Activated CD8-positive, alpha-beta memory T cell treated with anti-CD3 and anti-CD28 coated beads for 24 hours (primary cell): ENCODE measurements at places on chromosomes 16 and 17.
A peak's percentile ranks its signal among the peaks of the same experiment; 100 is the strongest.

DNA sequence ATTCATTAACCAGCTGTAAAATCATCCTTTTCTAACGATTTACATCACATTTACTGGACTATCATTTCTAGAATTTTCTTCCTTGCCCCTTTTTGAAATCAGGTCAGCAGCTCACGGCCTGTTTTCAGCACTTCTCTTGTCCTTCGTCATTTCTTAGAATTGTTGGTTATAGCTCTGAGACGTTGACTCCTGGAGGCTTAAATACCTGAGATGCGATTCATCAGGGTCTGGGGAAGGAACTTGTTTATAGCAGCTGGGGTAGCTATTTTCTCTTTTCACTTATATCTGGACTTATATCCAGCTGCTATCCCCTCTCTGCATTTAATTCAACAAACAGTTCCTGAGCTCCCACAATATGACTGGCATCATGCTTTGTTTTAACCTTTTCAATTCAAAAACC lies 338.7 kb upstream of the TNRC6C start:
- no peak for DNase-seq

GRCh38 chr17:17971431-17972125 lies 622 bp downstream of the TOM1L2 start:
- no peak for DNase-seq

DNA sequence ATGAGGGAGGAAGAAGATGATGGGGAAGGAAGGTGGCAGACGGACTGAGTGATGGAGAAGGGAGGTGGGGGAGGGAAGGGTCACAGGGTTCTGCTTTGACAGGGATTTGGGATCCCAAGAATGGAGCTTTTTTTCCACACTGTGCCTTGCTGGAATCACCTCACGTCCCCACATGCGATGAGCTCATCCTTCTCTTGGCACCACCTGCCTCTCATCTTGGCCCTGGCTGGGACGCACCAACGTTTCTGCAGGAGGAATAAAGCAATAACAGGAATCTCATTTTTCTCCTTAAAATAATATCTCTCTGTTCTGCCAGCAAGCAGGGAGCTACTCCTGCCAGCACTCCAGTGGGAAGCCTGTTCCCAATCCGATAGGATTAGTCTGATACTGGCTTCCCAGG lies 47.8 kb downstream of the MEOX1 start:
- DNase-seq = no peak

GRCh38 chr17:41959336-41960095 lies 7.1 kb upstream of the CNP start:
- DNase-seq = no peak

DNA sequence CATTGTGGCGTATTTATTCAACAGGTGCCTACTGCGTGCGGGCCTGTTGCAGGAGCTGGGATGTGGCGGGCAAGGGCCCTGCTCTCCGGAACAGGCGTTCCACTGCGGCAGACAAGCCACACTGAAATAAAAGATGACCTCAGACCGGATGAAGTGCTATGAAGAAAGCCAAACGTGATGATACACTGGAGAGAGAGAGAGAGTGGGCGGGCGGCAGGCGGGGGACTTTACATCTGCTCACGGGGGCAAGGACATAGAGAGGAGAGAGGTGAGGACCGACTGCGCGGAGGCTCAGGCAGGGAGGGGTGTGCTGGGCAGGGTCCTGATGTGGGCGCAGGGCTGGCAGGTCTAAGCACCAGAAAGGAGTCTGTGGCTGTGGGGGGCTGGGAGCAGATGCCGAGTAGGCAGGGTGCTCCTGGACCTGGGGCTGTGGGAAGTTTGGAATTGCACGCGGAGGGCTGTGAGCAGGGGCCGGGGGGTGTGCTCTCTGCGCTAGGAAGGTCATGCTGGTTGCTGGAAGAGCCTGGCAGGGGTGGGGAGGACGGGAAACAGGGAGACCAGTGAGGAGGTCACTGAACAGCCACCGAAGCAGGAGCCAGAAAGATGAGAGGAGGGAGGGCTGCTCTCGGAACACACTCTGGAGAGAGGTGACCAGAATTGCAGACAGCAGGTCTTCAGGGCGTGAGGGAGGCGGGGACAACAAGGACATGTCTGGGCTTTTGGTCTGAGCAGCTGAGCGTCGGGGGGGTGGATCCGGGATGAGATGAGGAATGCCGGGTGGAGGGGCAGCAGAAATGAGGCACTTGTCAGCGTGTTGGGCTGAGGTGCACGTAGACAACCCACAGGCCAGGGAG lies 9.9 kb downstream of the MXRA7 start:
- DNase-seq = no peak

- no peak for DNase-seq
These were observed 3.9 kb upstream of the SPATA20 start for GRCh38 chr17:50542795-50543774.

- no peak for DNase-seq
These were observed 10.8 kb downstream of the LRRC59 start for GRCh38 chr17:50386510-50386909.

DNA sequence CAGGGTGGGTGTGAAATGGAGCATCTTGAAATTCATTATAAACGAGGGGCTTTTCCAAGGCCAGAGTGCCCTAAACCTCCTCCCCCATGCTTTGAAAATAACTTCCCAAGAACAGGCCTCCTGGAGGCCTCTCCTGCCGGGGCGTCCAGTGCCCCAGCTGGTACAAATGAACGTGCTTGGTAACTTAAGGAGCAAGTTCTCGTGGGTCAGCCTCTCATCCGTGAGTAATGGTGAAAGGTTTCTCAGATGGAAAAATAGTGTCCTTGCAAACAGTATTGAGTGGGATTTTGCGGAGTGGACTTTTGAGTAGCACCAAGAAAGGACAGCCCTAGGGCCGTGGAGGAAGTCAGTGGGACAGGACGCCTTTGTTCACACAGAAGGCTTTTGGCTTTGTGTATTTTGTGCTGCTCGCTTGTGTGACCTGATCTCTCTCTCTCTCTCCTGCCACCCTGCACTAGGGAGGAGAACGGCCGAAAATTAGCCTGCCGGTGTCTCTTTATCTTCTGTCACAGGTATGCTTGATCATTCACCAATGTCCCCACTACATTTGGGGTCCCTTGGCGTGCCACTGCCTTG lies 34.6 kb downstream of the CLEC16A start:
- no peak for DNase-seq

DNA sequence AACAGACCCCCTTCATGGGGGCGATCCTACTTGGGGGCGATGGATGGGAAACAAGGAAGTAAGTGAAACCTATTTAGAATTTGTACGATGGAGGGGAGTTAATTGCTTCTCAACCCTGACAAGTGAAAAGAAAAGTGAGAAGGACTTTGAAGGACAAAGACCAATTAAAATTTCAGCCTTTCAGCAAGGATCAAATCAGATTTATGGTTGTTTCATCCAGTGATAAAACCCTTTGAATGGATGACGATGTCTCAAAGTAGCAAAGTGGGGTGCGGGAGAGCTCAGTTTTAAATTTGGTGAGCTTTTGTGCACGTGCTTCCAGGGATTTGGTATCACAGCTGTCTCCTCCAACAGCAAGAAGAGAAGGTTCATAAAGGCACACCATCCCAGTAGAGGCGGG lies 51.7 kb downstream of the CMIP start:
- DNase-seq = no peak

DNA sequence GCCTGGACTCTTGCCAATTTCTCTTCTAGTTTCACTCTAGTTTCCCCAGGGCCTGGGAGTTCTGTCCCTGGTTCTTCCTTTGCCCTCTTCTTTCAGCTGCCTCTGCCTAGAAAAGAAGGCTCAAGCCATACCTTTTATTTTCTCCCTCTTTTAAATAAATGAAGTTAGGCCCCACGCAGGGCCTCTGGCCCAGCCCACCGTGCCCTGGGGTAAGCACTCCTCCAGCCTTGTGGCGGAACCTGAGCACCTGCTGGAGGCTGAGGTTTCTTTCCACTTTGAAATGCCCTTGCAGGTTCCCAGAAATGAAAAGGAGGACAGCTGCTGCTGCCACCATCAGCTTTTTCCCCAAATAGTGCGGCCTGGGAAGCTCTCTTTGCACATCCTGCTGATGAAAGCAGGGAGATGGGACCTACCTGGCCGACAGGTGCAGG lies 139.4 kb downstream of the CCDC182 start:
- no peak for DNase-seq

DNA sequence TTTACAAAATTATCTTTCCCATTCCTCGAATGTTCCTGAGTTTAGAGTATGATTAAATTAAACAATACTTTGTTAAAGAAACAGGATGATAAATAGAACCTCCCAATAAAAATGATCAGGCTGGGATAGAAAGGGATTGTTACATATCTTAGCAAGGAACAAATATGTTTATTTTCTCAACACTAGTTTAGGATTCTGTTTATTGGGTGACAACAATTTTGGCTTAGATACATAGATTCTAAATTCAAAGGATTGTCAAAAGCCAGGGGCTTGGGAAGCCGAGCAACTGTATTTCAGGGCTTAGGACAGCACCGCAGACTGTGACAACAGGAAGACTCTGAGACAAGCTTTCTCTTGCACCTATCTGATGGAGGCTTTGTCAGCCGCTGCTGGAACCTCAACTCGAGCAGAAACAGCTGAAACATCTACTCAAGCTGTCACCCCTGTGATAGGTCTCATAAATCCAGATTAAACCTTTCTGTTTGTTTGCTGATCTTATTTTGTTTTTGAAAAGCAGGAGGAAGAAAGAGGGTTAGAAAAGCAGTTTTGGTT lies 562.8 kb upstream of the ZFHX3 start:
- no peak for DNase-seq

GRCh38 chr17:59101178-59101577 lies 5.5 kb downstream of the TRIM37 start:
- no peak for DNase-seq

- DNase-seq = no peak
These were observed 742 bp upstream of the SLC16A13 start for GRCh38 chr17:7034955-7035590.

DNA sequence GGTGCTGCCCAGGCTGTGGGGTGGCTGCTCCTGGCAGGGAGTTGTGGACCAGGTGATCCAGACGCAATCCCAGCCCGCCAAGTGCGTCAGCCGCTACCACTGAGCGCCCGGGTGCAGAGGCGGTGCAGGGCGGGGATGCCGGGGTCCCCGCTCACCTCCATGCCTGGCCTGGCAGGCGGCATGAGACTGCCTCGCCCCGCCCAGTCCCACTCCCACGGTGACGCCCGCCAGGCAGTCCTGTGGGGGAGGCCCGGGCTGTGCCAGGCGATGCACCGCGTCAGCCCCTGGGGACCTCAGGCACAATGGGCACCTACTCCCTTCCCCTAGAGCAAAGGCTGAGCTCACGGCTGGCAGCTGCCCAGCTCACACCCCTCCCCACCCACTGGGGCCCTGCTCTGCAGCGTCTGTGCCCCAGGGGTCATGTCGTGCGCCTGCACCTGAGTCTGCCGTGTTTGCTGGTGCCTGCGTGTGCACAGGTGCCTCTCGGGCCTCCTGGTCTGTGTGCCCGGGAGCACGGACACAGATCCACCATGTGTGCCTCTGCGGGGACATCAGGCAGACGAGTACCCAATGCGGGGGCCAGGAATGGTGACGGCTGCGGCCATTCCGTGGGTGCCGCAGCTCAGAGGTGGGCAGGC lies 5.3 kb downstream of the RPUSD1 start:
- no peak for DNase-seq

DNA sequence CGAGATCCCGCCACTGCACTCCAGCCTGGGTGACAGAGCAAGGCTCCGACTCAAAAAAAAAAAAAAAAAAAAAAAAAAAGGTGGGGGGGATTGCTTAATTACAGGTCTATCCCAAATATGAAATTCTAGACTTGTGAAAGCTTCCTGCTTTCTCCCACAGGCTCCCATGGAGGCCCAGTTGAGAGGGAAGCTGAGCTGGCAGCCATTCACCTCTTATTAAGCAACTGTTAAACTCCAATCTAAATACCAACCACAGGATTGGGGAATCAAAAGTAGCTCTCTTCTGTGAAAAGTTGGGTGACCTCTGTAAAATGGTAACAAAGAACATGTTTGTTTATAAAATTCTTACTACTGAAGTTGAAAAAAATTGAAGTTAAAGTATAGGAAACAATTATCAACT lies 45.8 kb upstream of the STAC2 start:
- DNase-seq = no peak

GRCh38 chr16:2425008-2425518 lies 4.2 kb upstream of the CCNF start:
- DNase-seq = no peak

DNA sequence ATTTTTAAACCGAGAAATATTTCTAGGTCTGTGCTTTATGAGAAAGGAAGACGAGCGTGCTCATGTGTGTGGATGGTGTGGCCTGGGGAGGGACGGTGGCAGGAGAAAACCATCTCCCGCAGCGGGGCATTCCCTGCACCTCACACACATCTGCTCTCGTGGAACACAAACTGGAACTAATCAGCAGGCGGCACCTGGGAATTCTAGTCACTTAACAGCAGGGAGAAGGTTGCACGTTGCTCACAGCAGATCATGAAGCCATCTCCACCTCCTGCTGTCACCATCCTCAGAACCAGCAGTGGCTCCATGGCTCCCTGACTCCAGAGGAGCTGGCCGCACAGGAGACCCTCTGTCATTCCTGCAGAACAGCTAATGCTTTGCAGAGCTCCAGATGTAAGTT lies 35.2 kb downstream of the ADCY9 start:
- no peak for DNase-seq

DNA sequence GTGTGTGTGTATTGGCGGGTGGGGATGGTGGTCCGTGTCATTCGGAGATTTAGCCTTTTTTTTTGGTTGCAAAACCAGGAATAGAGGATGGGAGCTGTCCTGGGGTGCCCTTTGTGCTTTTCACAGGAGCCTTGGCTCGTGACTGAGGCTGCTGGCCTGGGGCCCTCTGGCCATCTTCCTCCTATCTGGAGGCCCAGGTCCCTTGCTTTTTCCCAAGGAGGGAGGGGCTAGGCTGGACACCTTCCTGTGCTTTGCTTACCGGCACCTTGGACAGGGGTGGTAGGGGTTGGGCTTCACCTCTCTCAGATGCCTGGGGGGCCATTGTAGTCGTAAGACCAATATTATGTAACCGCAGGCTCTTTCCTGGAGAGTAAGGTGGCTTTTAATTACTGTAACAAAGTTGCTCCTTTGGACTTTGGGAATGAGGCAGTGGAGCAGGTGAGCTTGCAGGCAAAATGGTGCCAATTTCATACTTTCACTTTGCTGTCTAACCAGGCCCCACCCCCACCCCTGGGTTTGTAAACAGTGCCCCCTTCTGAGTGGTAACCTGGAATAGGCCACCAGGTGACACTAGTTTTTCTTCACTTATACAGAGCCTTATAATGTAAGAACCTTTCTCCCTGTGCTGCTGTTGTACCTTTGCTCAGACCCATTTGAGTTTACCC lies 1.2 kb downstream of the DYNLL2 start:
- peak; percentile 70 for DNase-seq

GRCh38 chr16:8867932-8868415 lies 832 bp downstream of the CARHSP1 start:
- no peak for DNase-seq

- no peak for DNase-seq
These were observed 25.0 kb downstream of the MAP3K3 start for GRCh38 chr17:63647065-63647725.
